ENCODE measurements at places on chromosomes 7 and 10.

- DNase-seq, result no peak
Observed at GRCh38 chr10:69349542-69349888, 67.2 kb downstream of the TACR2 start.

DNA sequence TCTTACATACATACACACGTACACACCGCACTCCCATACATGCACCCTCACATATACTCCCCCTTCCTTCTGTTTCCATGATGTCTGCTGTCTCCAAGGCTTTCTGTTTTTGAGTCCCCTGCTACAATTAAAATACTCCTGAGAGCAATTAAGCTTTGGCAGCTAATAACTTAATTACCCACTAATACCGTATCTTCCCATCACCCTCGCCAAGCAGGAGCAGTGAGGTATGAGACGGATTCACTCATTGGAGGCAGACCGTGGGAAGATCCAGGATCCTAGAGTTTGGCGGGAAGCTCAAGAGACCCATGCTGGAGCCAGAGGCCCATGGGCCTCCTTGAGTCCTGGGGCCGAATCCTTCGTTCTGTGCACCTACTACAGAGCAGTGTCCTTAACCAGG lies 1.7 kb upstream of the CALN1 start:
- peak; percentile 8 for DNase-seq

- no peak for DNase-seq
Observed at GRCh38 chr10:33178026-33178755, 156.3 kb downstream of the NRP1 start.

DNA sequence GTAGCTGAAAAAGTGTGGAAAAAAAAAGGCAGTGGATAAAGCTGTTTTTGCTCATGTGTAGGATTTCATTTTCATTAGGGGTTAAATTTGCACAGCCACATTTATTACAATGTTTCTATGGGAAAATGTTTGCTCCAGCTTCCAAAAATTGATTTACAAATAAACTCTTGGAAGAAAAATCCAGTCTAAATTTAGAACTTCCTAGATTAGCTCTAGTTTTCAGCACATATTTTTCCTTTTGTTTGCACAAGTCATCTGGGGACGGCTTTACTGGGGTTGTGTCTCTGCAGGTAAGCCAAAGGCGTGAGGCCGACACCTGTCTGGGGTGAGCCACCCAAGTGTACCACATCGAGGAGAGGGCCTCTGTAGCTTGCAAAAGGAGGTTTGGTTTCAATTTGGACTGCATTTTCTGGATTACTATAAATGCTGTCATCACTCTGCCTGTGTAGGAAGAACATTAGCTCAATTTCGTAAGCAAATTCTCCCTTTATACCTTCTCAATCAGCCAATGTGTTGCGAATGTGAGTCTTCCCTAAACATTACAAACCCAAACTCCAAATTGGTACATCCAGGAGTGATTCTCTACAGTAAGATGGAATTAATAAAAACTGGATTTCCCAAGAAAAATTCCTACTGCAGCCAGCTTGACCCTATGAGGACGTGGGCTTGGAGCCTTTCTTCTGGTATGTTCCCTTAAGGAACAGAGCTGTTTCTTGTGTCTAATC lies 89.5 kb upstream of the ZNF438 start:
- DNase-seq, result no peak

- DNase-seq, result no peak
Observed at GRCh38 chr7:100008525-100008924, 6.9 kb upstream of the ZKSCAN1 start.

GRCh38 chr10:101038484-101038883 lies 7.5 kb downstream of the SFXN3 start:
- no peak for DNase-seq

- DNase-seq, result no peak
Observed at GRCh38 chr7:113015034-113015645, 71.5 kb downstream of the GPR85 start.

GRCh38 chr10:129869596-129870473 lies 94.2 kb downstream of the EBF3 start:
- DNase-seq, result no peak

All from DMS 273 treated with DMSO at 0.1 percent for 48 hours (cell line).